Progenitor cell of endocrine pancreas (in vitro differentiated cells): ENCODE measurements at places on chromosomes 16 and 17.

- H3K4me1 ChIP-seq = peaks cover 6% of the 10 kb centered on the region
- no peaks in the 10 kb centered on the region for H3K27me3 ChIP-seq
These were observed at the start of gene NDE1 for GRCh38 chr16:15650019-15650697. NDE1 (plus strand) TSS chr16:15650245; CDS start chr16:15664779, 14,534 bp downstream.

- H3K4me3 ChIP-seq = no peak overlapping the region
- peak overlapping the region; percentile 17 for H3K27ac ChIP-seq
- H3K27me3 ChIP-seq = peaks cover 3% of the 10 kb centered on the region
These were observed 6.0 kb downstream of the WFIKKN2 start for GRCh38 chr17:50841277-50841948.

DNA sequence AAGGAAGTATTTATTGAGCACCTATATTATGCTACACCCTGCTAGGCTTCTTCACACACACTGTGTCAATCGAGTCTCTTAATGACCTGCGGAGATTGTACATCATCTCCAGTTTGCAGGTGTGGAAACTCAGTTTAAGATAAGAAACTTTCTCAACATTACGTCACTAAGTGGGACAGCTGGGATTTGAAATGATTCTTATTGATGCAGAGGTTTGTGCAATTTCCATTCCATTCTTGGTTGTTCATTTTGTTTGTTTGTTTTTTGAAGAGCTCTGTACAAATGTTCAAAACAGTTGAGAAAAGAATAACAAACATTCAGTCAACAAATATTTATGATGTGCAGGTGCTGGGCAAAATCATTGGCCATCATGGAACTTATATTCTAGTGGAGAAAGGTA, 84.8 kb downstream of the MAP2K6 start:
- no peak overlapping the region for H3K27ac ChIP-seq
- no peak for DNase-seq
- H3K27me3 ChIP-seq = no peaks in the 10 kb centered on the region

DNA sequence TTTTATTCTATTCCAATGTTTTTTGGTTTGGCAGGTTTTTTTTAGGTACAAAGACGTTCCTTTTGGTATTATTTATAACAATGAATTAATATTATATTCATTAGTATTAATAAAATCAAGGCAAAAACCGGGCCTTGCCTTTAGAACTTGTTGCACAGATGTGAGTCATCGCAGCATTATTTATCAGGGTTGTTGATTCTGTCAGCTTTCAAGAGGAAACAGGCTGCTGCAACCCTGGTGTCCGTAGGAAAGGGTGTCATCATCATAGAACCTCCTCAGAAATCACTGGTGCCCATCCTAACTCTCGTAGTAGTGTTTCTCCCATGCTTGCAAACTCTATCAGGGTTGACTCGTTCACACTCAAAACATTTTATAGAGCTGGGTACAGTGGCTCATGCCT, 10.2 kb upstream of the LRRC37B start:
- DNase-seq = no peak
- no peak overlapping the region for H3K27ac ChIP-seq
- no peaks in the 10 kb centered on the region for H3K27me3 ChIP-seq
- peaks cover 16% of the 10 kb centered on the region for H3K36me3 ChIP-seq

- H3K27ac ChIP-seq = no peak overlapping the region
- H3K4me3 ChIP-seq = no peak overlapping the region
- no peak for DNase-seq
- H3K4me1 ChIP-seq = no peaks in the 10 kb centered on the region
- no peaks in the 10 kb centered on the region for H3K27me3 ChIP-seq
- no peaks in the 10 kb centered on the region for H3K36me3 ChIP-seq
These were observed 327.7 kb downstream of the HAPSTR1 start for GRCh38 chr16:9419161-9419560.

DNA sequence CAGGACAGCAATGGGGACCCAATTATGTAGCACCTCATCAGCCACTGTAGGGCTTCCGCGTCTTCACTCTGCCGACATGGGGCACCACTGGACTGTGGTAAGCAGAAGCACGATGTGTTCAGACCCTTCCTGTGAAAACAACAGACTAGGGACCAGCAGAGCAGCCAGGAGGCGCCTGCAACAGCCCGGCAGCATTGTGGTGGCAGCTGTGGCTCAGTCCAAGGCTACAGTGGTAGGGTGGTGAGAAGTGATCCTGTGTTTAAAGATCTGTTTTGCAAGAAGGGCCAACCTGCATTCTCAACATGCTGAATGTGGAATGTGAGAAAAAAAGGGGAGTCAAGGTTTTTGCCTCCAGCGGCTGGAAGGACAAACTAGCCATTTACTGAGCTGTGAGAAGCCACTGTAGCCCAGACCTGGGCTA, 80.8 kb downstream of the GAS7 start:
- H3K4me1 ChIP-seq = peaks cover 21% of the 10 kb centered on the region
- peaks cover 12% of the 10 kb centered on the region for H3K27me3 ChIP-seq
- no peak for DNase-seq
- no peaks in the 10 kb centered on the region for H3K36me3 ChIP-seq
- no peak overlapping the region for H3K27ac ChIP-seq
- no peak overlapping the region for H3K4me3 ChIP-seq
